Renal pelvis (tissue), 12 donors: ENCODE measurements at places on chromosomes 2 and 18. TPM values are rescaled to one million over a fixed set of nuclear protein-coding genes. Genes with fewer than 3 reads are reported as not detected.
A peak's percentile ranks its signal among the peaks of the same experiment; 100 is the strongest.

DNA sequence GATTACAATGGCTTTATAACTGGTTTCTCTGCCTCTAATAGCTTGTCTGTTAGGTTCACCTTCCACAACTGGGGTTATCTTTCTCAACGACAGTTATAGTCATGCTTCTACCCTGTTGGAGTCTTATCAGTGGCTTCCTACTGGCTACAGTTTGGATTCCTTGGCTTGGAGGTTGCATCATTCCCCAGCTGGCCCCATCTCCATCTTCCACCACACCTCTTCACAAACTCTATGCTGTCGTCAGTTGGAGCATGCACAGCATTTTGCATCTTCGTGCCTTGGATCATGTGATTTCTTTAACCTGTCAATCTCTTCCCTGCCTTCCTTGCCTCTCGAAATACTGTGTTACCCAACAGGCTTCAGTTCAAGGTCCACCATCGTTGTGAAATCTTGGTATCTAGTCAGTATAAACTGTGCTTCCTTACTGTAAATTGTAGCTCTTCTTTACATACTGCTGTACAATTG, 316.3 kb upstream of the CXCR4 start:
- DNase-seq, result no peak

GRCh38 chr18:10291568-10291981, 162.9 kb upstream of the APCDD1 start:
- no peak for DNase-seq

DNA sequence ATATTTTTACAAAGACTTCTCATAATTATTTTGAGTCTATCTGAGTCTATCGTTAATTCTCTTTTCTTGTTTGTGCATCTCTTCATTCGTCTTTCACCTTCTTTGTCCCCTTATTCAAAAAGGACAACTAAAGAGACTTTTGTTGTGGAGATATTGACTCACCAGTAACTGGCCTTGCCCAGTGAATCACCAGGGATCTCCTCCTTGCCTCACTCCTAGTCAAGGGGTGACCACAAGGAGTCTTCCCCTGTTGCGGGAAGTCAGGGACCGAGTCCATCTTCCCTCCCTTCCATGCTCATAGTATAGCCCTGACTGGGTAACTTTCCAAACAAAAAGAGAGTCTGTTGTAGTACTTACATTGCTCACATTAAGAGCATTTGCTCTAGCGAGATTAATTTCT, 158.9 kb downstream of the NEB start:
- no peak for DNase-seq

GRCh38 chr2:154455866-154456265, 242.6 kb upstream of the KCNJ3 start:
- DNase-seq, result no peak

DNA sequence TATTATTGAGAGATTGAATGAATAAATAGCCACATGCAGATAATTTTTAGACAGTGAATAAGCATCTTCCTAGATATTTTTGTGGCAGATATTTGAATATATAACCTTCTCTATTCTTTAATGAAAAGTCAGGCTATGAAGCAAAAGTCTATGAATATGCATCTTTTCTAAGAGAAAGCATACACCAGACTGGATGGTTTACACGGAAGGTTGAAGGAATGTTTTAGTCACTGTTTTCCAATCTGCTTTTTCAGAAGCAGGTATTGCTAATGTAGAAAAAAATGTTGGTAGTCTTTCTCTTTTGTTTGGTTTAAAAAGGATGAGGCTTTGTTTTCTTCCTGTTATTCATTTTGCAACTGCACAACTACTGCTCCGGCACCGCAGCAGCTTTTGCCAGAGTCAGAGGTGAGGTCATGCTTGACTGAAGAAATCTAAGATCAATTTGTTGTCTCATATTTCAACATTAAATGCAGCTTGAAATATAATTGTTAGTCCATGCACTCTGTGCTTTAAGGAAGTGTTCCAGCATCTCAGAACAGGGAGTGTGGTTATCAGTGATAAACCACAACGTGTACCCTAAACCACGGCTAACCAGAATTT, 1540.8 kb upstream of the PIK3C3 start:
- DNase-seq, result no peak

- no peak for DNase-seq
Observed at GRCh38 chr2:30250421-30250820, 19.1 kb downstream of the LBH start.

DNA sequence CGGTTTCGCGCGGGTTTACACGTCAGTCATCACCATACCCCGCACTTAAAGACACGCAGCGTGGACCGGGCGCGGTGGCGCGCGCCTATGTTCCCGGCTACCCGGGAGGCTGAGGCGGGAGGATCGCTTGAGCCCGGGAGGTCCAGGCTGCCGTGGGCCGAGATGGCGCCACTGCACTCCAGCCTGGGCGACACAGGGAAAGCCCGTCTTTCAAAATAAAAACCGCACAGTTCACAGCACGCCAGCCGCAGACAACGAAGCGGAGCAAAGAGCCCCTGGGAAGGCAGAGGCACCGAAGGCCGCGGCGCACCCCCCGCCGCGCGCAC, 328 bp downstream of the DTYMK start:
- DNase-seq, result no peak

GRCh38 chr2:148602885-148603561, 41.5 kb upstream of the EPC2 start:
- DNase-seq, result no peak

DNA sequence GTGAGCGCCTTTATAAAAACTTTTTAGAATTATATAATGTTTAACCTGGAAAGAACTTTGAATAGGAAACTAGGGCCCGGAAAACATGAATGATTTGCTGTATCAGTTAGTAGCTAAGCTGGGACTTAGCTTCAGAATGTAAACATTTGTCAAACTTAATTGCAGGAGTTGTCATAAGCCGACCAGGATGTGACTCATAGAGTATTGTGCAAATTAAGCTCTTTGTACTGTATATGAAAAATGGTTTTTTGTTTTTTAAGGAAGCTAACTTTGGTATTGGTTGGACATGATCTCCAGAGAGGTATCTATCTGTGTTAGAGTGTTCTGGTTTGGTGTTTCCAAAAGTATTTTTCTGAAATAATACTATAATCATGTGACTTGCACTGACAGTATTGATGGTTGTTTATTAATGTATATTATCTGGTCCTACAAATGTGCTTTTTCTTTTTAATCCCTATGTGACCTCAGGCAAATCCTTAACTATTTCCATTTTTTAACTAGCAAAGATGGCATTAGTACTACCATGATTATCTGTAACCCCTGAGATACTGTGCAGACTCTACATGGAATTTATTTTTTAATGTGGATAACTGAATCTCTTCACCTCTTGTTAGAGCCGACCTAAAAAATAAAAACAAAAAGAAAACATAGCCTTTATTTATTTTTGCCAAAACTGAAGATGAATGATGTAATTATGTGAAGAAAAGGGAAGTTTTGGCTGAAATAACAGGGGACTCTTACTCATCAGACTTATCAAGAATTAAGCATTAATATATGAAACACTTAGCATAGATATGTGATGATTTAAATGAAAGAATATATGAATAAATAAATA, 11.7 kb downstream of the YIPF4 start:
- DNase-seq, result no peak

GRCh38 chr18:53486296-53486695, 738.2 kb downstream of the MBD2 start:
- DNase-seq, result peak; percentile 49

GRCh38 chr2:150023044-150023443, 435.5 kb upstream of the MMADHC start:
- no peak for DNase-seq

Gene CNTNAP5
- polyA plus RNA-seq, result 0.11 TPM

Gene LDLRAD4
- 9.0 TPM for polyA plus RNA-seq

Gene ANKRD30B
- polyA plus RNA-seq, result 0.14 TPM

Gene NEURL3
- 5.5 TPM for polyA plus RNA-seq

Gene MGAT4A
- polyA plus RNA-seq, result 24.8 TPM

Gene CDK15
- 1.5 TPM for polyA plus RNA-seq

Gene KLHL30
- polyA plus RNA-seq, result 0.36 TPM
